HT1080 (cell line): ENCODE measurements at places on chromosomes 2 and 18. TPM values are rescaled to one million over a fixed set of nuclear protein-coding genes. Genes with fewer than 3 reads are reported as not detected.

DNA sequence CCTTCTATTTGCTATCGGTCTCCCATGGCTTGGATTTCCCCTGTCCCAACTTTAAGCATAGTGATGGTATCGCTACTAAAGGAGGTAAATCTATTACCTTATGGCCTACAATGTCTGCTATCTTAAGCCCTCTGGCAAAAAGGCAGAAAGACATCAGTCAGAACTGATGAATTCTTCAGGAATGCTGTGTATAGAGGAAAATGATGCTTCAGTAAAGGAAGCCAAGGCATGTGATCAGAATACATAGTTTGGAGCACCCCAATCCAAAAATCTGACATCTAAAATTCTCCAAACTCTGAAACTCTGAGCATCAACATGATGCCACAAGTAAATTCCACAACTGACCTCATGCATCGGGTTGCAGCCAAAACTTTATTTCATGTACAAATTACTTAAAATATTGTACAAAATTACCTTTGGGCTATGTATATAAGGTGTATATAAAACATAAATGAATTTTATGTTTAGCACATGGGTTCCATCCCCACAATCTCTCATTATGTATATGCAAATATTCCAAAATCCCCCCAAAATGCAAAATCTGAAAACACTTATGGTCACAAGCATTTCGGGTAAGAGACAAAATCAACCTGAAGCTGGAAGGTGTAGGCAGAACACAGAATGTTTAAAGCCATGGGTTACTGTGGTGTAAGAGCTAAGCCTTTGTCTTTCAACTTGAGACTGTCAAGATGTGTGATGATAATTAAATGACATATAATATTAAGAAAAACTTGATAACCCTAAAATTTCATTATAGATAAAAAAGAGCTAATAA lies 66.2 kb downstream of the CUL3 start:
- DNase-seq, result peak; percentile 18

DNA sequence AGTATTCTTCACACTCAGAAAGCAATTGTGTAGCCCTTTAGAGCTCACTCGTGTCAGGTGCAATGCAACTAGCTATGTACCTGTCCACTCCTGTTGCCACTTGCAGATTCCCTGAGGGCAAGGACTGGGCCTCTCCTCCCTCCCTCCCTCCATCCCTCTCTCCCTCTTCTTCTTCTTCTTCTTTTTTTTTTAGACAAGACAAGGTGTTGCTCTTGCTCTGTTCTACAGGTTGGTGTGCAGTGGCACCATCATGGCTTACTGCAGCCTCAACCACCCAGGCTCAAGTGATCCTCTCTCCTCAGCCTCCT lies 119.7 kb downstream of the ACKR3 start:
- DNase-seq, result no peak

DNA sequence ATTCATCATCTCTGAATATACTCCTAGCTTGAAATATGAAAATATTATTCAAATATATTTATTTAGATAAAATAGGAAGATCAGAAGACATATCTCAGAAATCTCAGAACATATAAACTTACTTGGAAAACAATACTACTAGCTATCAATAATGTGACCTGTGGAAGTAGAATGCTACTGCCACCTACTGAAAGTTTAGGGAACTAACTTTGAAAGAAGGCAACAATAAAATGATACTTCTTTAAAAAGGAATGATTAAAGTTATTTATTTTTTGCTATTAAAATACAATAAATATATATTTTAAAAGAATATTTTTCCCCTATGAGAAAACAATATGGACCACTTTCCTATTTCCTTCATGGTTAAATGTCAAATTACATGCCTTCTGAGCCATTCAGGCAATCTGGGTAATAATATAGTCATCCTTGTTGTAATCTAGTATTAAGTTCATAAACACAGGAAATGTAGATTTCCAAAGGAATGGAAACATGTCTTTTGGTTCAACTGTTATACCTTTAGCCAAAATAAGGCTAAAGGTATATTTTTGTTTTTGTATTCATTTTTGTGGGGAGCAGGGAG lies 26.0 kb downstream of the ACADL start:
- peak; percentile 18 for DNase-seq

DNA sequence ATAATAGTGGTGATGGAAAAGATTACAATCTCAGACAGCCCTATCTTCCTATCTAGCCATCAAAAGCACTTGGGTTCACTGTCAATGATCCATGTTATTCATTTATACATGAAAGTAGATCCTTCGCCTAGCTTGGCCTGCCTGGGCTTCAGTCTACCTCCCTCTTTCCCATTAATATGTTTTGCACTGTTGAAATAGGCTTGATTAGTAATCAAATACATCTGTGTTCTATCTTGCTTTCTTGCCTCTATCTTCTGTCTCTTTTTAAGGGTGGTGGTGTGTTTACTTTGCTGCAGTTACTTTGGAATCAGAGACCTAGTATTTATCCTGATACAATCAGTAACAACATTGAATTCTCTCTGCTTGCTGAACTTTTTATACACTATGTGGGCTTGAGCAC lies 521.2 kb downstream of the TNS1 start:
- no peak for DNase-seq

The FAM237A gene
- not detected in 2 replicates for total RNA-seq
